ENCODE measurements at places on chromosomes 2 and 18.

GRCh38 chr2:239307921-239308613, 92.8 kb downstream of the HDAC4 start:
- no peak for DNase-seq

- no peak for DNase-seq
Measured at GRCh38 chr2:7430869-7431641, 513.8 kb downstream of the RNF144A start.

- peak; percentile 80 for DNase-seq
Measured at GRCh38 chr2:231617059-231617926, 24.6 kb downstream of the TEX44 start.

- DNase-seq: no peak
Measured at GRCh38 chr2:229869226-229869625, 52.6 kb downstream of the TRIP12 start.

DNA sequence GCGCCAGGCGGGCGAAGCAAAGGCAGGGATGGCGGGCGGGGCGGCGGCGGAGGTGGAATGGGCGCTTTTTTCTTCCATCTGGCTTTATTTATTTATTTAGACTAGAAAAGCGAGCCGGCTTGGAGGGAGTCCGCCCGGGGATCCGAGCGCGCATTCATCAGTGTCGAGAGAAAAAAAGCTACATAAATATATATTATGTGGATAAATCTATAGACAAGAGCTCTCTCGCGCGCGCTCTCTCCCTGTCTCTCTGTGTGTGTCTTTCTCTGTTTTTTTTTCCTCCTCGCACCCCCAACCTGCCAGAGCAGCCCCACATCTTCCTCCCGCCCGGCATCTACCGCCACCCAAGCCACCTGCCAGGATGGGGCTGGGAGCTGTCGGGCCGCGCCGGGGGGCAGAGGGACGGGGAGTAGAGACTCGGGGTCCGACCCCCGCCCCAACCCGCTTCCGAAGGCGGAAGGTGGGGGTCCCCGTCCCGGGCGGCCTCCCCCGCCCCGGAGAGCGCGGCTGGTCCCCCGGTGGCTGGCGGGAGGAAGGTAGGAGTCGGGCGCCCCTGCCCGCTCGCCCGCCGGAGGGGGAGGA, 972 bp upstream of the CELF4 start:
- no peak for DNase-seq

GRCh38 chr2:121197369-121198091, 87.5 kb downstream of the TFCP2L1 start:
- peak; percentile 45 for DNase-seq

GRCh38 chr2:195313962-195314361, 343.1 kb upstream of the SLC39A10 start:
- DNase-seq: no peak

DNA sequence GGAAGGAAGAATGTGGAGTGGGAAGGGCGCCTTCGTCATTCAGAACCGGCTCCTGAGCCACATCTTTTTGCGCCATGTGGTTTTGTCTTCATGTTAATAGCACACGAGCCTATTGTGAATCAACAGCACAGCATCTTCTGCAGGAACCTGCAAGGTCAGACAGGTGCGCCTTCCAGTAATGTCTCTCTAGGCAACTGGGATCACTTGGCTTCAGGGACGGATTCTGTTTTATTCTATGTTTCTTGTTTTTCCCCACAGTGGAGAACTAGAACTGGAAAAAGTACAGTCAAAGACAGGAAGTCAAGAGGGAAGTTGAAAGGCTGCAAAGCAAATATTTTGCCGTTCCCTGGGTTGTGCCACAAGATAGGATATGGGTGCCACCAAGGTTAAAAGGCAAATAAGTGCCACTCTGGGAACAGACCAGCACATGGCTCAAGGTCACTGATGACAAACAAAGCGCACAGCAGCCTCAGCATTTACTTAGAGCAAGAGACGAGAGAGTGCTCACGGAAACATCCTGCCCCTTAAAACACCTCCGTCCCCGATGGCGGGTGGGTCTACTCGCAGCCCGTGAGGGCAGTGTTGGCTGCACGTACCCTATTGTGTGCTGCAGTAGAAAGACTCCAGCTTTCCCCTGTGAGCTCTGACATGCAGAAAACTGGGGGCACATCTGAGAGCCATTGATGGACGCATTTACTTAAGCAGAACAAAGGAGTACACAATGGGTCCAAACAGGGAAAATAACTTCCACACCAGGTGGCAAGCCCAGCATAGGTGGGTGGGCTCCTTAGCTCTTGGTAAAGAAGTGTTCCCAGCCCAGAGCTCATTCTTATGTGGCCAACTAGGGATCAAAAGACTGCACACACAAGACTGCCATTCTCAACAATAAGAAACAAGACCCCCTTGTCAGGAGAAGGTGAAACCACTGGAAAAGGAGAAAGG, 107.2 kb upstream of the PARD3B start:
- DNase-seq: no peak

DNA sequence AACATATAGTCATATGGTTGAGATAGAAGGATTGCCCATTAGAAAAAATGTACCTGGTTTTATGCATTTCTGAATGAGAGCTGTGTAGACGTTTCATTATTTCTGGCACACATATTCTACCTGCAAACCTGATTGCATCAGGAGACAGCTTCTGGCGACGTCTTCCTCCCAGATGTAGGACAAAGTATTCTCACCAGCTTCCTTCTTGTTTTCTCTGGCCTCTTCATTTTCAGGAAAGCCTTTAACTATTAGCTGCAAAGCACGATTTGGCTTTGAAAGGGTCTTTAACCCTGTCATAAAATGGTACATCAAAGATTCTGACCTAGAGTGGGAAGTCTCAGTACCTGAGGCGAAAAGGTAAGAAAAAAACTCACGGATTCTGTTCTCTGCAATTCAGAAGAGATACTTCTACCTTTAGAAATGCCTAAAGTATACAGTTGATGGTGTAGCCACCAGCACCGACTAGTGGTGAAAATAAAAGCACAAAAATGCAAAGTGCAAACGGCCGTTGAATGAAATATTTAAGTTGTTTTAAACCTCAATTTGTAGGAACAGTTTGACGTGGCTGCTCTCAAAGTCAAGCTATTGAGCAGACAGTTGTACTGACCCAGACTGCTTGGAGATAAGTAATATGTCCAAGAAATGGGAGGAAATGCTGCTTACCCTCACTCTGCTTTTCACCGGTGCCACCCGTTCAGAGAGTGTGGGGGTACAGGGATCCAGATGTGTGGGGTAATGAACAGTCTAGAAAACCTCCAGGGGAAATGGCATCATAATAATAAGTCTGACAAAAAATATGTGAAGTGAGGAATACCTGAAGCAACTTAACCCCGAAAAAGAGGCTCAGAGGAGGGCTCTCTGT, 20.2 kb downstream of the IL18RAP start:
- peak; percentile 34 for DNase-seq

GRCh38 chr2:163655667-163656066, 80.1 kb downstream of the FIGN start:
- DNase-seq: no peak

DNA sequence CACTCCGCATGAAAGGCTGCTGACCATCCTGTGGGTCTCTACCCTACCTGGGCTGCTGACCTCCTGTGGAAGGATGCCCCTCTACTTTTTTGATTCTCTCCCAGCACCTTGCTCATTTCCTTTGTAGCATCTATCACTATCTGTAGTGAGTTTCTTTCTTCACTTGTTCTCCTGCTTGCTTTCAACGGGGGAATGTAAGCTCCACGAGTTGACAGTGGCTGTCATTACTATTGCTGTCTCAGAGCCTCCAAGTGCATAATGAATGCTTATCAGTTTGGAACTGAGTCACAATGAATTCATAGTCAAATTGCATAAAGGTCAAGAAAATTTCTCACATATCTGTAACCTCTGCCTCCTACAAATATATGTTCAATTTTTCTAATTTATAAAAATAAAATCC, 477.7 kb downstream of the PLCL1 start:
- no peak for DNase-seq

- no peak for DNase-seq
Measured at GRCh38 chr2:57908736-57909161, 137.9 kb upstream of the VRK2 start.

DNA sequence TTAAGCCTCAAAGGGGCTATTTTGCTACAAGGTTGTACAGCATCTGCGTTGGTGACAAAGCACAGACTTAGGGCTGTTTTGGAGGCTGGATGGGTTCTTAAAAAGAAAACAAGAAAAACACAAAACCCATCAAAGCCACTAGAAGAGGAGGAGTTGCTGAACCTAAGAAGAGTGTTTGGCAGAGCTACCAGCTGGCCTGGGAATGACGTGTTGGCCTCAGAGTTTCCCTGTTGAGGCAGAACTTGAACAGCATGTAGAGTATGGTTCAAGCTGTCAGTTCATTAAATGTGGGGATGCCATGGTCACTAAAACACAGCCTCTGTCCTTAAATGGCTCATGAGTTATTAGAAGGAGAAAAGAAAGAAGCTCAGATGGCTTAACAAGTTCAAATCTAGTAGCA, 162.5 kb downstream of the TTC32 start:
- DNase-seq: no peak

GRCh38 chr2:42977270-42978174, 185.1 kb upstream of the HAAO start:
- DNase-seq: no peak

DNA sequence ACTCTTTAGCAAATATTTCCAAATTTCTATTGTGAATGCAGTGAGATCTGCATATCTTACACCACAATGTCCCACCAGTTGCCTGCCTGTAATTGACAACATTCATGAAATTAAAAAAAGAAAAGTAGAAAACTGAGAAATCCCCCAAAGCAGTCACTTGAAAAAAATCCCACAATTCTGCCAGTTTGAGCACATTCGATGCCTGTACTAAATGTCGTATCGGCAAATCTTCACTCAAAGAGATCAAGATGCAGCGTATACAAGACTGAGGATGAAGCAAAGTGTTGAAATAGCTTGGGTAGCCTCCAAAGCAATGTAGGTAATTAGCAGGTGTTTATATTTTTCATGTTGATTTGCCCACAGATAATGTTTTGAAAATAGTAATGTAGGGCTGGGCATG, 186.7 kb upstream of the ZEB2 start:
- no peak for DNase-seq

GRCh38 chr2:212640428-212640827, 101.8 kb upstream of the ERBB4 start:
- DNase-seq: no peak

DNA sequence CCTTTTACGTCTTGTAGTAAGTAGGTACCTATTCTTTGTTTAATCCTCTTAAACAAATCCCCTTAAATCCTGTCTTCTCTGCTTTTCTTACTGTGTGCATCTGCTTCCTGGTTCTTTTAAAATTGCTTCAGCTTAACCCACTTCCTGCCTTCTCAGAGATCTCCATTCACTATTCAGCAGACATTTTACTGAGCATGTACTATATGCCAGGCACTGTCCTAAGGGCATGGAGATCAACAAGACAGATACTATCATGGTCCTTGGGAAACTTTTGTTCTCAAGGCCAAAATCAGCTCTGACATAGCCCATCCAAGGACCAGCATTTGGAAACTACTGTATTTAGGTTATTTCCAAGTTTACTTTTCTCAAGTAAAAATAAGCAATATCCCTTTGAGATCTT, 227.5 kb downstream of the TPGS2 start:
- DNase-seq: no peak

GRCh38 chr18:2468051-2468450, 103.3 kb downstream of the METTL4 start:
- DNase-seq: no peak

DNA sequence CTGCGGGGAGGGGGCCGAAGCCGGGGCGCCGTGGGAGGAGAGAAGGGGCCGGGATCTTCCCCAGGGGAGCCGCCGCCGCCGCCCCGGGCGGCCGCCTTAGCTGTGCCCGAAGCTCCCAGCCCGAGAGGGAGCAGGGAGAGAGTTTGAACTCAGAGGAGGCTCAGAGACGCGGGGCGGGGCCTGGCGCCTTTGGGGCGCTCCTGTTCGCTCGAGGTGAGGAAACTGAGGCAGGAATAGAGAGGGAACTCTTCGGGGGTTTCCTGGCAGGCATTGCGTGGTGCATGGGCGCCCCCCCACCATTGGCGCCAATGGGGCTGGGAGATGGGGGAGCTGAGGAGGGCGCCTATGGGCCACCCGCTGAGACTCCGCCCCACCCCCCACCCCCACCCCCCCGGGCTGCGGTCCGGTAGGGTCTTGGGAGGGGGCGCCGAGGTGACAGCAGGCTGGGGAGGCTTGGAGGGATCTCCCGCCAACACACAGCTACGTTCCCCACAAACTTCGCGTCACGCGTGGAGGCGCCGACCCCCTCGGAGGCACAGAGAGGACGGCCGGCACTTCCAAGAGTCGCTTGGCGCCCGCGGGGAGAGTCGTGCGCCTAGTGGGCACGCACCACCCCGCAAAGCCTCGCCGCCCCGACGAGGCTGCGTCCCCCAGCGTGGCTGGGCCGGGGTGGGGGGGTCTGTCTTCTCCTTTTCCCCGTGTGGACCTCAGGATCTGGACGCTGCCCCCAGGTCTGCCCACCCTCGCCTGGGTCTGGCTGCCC, 680 bp downstream of the CTDSP1 start:
- DNase-seq: peak; percentile 57

GRCh38 chr18:49548229-49548636, 13.6 kb upstream of the LIPG start:
- no peak for DNase-seq

Data from colonic mucosa (tissue), 4 donors.